ENCODE measurements at places on chromosomes 4 and X.
A peak's percentile ranks its signal among the peaks of the same experiment; 100 is the strongest.

GRCh38 chrX:141733371-141733770, 34.8 kb upstream of the SPANXD start:
- DNase-seq, result no peak

- no peak for DNase-seq
Measured at GRCh38 chrX:129646566-129647417, 8.0 kb downstream of the APLN start.

DNA sequence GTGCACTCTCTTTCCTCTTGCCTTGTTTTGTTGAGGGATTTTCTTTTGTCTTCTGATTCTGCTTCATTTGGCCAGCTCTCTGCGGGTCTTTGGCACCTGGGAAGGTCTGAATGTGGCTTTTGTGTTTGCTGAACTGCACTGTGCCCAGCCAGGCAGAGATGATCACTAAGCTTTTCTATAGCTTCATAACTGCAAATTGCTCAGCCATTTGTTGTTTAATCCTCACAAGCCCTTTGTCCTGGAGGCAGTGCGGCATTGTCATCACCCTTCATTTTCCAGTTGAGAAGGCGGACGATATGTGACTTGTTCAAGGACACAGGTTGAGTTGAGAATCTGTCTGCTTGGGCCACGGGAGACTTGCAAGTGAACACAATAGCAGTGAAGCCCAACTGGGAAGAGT, 46.0 kb upstream of the SFRP2 start:
- no peak for DNase-seq

DNA sequence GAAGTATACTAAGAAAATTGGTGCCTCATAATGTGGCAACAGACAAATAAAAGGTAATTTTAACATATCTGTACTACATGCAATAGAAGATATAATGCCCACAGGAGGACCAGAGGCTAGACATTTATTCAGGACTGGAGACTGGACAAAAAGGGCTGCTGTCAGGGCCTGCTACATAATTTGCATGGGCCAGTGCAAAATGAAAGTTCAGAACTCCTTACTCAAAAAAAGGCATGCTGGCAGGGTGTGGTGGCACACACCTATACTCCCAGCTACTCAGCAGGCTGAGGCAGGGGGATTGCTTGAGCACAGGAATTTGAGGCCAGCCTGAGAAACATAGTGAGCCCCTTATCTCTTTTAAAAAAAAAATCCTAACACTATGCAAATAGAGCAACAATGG, 12.4 kb upstream of the MAOA start:
- DNase-seq, result no peak

- DNase-seq, result no peak
Measured at GRCh38 chr4:47990145-47990544, 26.3 kb downstream of the CNGA1 start.

DNA sequence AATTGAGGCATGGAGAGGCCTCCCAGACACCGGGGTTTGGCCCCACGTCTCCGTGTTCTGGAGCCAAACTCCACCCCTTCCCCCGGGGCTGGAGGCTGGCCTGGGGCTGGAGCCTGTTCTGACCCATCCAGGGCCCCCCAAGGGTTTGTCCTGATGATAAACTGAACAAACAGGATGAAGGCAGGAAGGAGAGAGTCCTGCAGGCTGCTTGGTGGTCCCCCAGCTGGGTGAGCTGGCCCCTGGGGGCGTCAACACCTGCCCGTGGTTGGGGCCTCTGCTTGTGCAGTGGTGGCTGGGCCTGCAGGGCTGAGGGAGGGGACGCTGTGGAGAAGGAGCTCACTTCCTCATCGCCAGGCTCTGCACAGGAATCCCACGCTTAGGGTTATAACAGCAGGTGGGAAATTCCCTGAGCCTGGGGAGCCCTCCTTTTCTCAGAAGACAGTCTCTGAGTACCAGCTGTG, 2.3 kb downstream of the SH3TC1 start:
- peak; percentile 39 for DNase-seq

DNA sequence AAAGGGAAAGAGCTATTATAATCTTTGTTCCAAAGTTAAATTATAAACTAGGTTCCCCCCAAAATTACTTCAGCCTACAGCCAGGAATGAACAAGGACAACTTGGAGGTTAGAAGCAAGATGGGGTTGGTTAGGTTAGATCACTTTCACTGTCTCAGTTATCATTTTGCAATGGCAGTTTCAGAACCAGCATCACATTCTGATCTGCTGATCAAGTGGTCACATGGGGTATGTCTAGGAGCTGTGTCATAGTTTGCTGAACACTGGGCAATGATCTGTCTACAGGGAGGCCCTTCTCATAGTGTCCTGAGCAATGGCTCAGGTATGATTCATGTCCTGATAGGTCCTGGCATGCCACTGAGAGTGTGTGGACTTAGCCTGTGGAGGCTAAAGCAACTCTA, 41.6 kb upstream of the XIAP start:
- peak; percentile 6 for DNase-seq

GRCh38 chr4:81213671-81214070, 1.4 kb downstream of the PRKG2 start:
- DNase-seq, result no peak

DNA sequence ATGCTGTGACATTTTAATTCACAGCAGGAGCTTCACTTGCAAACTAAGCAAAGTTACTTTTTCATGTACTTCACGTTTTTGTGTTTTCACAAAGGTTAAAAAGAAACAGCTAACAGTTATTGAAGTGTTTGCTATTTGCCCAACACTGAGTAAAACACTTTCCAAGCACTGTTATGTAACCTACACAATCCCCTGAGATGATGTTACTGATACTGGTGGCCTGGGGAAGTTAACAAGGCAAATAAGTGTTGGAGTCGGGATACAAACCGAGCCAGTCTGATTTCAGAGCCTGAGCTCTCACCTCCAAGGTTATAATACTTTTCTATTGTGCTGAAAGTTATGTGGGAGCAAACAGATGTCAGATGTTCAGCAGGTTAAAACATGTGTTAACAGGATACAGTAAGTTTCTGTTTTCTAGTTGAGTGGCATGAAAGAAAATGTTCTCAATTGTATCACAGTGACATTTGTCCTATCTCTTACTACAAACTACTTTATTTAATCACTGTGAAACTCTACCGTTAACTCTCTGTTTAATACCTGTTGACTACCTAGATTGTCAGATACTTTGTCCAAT, 3.9 kb upstream of the CXCL13 start:
- no peak for DNase-seq

DNA sequence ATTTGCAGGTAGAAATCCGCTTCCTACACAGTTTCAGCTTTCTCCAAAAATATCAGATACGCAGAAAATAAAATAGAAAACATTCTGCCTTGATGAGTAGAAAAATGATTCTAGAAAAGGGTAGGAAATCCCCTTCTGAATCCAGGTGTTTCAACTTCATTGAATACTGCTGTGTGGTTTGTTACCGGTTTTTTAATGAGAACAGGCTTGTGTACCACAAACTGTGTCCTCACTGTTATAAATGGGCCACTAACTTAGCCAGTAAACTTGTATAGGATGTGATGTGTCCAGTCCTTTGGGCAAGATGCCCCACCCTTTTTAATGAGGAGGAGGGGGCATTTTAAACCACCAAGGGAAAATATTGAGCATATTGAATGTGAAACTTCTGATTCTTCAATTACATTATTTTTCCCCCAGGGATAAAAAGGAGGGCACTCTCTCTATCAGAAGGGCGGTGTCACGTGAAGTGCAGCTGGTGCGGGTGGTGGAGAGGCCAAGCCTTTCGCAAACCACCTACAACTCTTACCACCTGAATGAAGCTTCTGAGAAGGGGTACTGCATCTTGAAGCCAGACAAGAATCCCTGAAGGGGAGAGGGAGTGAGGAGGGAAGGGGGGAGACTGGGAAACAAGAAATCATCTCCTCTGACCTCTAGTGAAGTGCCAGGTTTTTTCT, 4.5 kb downstream of the CXXC4 start:
- no peak for DNase-seq

- no peak for DNase-seq
Measured at GRCh38 chr4:151484396-151485102, 75.6 kb downstream of the FHIP1A start.

GRCh38 chr4:130238121-130238520, 1142.2 kb downstream of the C4orf33 start:
- DNase-seq, result no peak

- DNase-seq, result no peak
Measured at GRCh38 chr4:23877758-23878229, 12.1 kb downstream of the PPARGC1A start.

All from activated CD4-positive, alpha-beta T cell treated with anti-CD3 and anti-CD28 coated beads, Interleukin-2, amount 50 U/mL, for 16 hours (primary cell).